ENCODE measurements at places on chromosomes 6 and 20.

DNA sequence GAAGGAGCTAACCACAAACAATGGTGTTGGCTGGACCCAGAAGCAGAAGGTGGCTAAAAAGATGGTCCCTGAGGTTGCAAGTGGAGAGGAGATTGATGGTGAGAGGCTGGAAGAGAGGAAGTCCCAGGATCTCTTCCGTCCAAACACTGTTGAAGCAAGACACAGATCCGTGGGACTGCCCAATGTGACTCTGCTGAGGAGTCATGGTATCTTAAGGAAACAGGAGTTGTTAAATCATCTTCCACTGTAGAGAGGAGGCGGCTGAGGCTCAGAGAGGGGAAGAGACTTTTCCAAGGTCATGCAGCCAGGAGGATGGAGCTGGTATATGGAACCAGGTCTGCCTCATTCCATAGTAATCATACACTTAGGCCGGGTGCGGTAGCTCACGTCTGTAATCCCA is 4.1 kb upstream of the ZNF335 start:
- no peak for DNase-seq

DNA sequence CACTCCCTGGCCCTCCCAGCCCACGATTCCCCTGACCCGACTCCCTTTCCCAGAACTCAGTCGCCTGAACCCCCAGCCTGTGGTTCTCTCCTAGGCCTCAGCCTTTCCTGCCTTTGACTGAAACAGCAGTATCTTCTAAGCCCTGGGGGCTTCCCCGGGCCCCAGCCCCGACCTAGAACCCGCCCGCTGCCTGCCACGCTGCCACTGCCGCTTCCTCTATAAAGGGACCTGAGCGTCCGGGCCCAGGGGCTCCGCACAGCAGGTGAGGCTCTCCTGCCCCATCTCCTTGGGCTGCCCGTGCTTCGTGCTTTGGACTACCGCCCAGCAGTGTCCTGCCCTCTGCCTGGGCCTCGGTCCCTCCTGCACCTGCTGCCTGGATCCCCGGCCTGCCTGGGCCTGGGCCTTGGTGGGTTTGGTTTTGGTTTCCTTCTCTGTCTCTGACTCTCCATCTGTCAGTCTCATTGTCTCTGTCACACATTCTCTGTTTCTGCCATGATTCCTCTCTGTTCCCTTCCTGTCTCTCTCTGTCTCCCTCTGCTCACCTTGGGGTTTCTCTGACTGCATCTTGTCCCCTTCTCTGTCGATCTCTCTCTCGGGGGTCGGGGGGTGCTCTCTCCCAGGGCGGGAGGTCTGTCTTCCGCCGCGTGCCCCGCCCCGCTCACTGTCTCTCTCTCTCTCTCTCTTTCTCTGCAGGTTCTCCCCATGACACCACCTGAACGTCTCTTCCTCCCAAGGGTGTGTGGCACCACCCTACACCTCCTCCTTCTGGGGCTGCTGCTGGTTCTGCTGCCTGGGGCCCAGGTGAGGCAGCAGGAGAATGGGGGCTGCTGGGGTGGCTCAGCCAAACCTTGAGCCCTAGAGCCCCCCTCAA is at the start of gene LTA:
Gene LTA, plus strand, starts transcription at position 249 of the 871 bp plus-strand sequence. Its CDS starts 454 bp downstream, at position 703.
- DNase-seq: peak; percentile 86

GRCh38 chr6:39063526-39063925 is 14.9 kb downstream of the GLP1R start:
- DNase-seq: no peak

GRCh38 chr6:118743746-118744145 is 92.4 kb upstream of the CEP85L start:
- DNase-seq: no peak

- DNase-seq: no peak
Observed at GRCh38 chr6:164164876-164165275, 750.4 kb downstream of the QKI start.

DNA sequence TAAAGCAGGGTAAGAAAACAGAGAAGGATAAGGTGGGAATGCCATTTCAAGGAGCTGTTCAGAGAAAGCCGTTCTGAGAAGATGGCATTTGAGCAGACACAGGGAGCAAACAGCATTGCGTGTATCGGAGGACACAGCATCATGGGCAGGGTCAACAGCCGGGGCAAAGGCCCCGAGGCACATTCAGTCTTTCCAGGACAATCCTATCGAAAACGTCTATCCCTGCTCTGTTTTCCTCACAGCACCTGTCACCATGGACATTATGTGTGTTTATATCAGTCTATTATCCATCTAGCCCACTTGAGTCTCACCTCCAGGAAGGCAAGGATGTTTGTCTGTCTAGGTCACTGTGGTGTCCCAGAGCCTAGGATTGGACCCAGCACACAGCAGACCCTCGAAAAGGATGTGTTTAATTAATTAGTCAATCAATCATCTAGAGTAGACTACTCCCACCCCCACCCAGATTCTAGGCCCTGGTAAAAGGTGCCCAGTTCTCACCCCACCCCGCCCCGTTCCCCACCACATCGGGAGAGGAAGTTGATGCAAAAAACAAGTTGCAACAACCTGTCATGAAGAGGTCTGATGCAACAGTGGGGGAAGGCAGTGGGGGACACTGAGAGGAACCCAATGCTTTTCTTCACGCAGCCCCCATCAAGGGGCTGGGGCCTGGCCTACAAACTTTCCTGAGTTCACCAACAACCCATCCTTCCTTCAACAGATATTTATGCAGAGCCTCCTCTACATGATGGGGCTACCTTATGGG is 66.6 kb downstream of the PREX1 start:
- DNase-seq: peak; percentile 46

DNA sequence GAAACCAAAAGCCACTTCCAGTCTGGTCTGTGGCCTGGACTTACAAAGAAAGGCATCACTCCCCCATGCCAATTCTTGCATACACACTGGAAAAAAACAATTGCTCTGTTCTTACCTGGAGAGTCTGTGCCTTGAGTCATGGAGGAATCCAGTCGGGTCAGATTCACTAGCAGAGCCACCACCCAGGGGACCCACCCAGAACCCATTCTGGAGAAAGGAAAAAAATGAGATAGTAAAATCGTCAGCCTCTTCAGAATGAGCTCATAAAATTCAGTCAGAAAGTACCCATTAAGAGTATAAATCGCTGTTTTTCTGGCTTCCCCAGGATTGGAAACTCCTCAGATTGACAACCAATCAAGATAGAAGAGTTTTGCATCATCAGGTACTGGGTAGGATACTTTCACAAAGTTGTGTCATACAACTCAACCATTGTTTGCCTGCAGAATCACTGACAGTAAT is at the start of gene HLA-DOB:
Gene HLA-DOB, minus strand, starts transcription at position 257 of the 459 bp plus-strand sequence. Its CDS starts 51 bp downstream, at position 206.
- no peak for DNase-seq

- no peak for DNase-seq
Observed at GRCh38 chr6:22413681-22414311, 117.0 kb upstream of the PRL start.

DNA sequence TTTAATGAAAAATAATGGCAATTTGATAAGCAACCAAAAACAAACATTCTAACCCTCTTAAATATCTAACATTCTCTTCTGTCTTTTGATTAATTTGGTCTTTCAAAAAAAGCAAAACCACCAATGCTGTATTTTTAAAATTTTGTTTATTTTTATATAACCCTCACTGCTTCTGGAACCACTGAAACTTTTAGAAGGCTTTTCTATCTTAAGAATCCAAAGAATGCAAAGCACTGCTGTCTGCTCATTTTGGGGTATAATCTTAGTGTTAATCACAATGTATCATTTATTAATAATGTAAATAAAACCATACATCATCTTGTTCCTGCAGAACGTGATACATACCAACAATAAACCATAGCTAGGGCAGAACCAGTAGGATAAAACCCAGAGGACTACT is 14.0 kb downstream of the STK38 start:
- DNase-seq: no peak

GRCh38 chr6:4355241-4355640 is 219.9 kb upstream of the ECI2 start:
- no peak for DNase-seq

GRCh38 chr6:33905071-33905609 is 101.3 kb upstream of the MLN start:
- DNase-seq: no peak

- no peak for DNase-seq
Observed at GRCh38 chr6:44457596-44457995, 70.1 kb downstream of the CDC5L start.

DNA sequence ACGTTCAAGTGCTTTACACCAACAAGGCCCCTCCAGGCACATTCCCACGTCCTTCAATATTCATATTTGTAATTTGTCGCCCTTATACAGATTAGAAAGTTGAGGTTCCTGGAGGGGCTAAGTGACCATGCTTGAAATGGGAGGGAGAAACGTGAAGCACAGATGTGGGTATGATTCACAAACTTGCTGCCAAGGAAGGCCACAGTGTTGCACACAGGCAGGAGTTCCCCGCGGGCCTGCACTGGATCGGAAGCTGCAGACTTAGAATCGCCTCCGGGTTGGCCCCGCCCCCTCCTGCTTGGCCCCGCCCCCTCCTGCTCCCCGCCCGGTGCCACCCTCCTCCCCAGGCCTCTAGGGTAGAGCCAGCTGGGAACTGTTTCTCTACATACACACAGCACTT is 58.2 kb upstream of the QKI start:
- no peak for DNase-seq

- no peak for DNase-seq
Observed at GRCh38 chr6:38552121-38552520, 87.6 kb downstream of the BTBD9 start.

- no peak for DNase-seq
Observed at GRCh38 chr6:39251406-39251805, 22.1 kb upstream of the KCNK5 start.

- no peak for DNase-seq
Observed at GRCh38 chr20:61755971-61756845, 309.5 kb downstream of the TAF4 start.

GRCh38 chr20:5513975-5514516 is 197.3 kb upstream of the PROKR2 start:
- DNase-seq: no peak

- DNase-seq: no peak
Observed at GRCh38 chr6:52595796-52596130, 18.9 kb upstream of the TRAM2 start.

DNA sequence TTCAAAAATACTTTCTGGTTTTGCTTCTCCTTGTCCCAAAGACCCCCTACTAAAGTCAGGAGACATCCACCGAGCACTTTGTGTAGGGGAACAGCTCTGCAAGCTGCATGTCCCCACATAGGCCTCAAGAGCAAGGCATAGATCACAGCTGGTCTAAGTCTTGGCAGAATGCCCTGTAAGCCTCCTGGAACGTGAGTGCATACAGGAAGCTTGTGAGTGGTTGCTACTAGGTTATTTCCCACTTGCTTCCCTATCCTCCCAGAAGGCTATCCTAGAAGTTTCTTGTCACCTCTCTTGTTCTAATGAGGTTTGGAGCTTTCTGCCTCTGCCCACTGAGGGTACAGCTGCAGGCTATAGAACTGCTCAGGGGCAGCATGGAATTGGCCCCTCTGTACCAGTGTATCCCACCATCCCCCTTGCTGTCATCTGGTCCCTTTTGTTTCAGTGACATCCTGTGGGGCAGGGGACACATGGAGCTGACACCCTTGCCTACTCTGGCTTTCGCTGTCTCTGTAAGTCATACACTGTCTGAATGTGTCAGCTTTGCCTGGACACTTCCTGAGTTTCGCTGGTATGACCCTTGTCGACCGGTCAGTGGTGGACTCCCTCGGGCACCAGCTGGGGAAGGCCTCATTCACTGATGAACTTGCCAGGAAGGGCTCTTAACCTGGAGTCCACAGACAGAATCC is 35.6 kb upstream of the KCNK16 start:
- DNase-seq: no peak

DNA sequence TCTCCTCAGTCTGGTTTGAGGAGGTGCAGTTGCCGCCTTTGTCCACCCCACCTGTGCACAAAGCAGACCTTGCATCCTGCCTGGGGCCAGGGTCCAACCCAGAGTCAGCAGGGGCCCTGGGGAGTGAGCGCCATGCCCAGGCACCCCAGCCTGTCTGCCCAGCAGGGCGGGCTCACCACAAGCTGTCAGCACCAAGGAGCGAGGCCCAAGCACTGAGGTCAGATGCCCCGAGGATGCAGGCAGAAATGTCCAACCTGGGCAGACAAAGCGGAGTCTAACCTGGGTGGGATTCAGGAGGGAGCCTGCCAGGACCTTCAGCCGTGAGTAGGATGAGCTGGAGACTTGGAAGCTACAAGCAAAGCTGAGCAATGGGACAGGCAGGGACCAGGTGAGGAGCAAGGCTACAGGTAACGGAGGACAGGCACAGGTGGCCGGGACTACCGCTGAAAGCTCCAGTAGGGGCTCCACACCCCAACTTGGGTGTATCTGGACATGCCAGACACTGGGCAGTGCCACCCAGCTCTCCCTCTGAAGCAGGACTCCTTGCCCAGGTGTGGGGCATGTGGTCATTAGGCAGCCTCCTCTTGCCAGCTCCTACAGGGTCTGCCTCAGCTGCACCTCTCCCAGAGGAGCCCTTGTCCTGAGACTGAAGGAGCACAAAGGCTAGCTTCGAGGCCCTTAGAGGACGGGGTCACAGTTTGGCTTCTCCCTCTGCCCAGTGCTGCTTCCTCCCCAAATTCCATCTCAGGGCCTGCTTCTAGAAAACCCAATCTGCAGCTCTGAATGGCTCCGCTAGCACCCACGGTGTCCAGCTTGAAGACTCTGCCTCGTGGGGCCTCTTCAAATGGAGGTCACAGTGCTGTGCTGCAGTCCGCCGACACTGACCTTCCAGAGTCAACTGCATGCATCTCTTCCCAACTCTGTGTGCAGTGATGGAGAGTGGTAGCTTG is 210.6 kb upstream of the CDYL start:
- DNase-seq: no peak

DNA sequence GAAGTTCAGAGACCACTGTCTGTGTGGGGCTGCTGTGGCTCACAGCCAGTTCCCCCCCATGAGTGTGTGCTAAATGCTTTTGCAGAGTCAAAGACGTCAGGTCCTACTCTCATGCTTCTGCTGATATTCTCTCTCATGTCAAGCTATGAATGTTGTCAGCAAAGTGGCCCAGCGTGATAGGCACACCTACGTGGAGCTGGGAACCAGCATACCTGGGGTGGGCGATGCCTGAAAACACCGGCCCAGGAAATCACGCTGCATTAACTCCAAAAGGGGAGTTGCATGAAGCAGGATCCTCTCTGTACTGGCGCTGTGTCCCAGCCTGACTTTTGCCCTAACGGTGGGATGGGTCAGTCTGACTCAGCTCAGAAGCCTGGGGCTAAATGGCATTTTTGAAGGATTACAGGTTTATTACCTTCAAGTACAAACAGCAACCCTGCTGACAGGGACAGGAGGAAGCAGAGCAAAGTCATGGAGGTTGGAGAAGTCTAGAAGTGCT is 9.0 kb upstream of the MRPS10 start:
- no peak for DNase-seq

Measured in activated CD4-positive, alpha-beta T cell treated with anti-CD3 and anti-CD28 coated beads, Interleukin-2, amount 50 U/mL, for 48 hours (primary cell).